ENCODE measurements at places on chromosomes 12 and 14.

DNA sequence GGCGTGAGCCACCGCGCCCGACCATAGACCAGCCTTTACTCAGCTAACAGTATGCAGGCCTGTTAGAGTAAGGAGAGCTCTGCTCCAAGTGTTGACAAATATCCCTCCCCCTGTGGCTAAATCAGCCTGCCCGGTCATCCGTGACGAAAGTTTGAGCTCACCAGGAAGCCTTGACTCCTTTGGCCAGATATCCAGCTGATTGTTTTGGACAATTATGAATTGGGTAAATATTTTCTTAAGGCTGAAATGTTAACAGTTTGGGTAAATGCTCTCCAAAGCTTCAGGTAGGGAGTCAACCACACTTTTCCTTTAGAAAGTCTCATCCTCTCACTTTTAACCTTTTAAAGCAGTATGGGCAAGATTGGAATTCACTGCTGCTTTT is 157.9 kb downstream of the PAWR start:
- DNase-seq: no peak

- no peak for DNase-seq
These were observed 54.4 kb upstream of the PLEKHG7 start for GRCh38 chr12:92648242-92649031.

DNA sequence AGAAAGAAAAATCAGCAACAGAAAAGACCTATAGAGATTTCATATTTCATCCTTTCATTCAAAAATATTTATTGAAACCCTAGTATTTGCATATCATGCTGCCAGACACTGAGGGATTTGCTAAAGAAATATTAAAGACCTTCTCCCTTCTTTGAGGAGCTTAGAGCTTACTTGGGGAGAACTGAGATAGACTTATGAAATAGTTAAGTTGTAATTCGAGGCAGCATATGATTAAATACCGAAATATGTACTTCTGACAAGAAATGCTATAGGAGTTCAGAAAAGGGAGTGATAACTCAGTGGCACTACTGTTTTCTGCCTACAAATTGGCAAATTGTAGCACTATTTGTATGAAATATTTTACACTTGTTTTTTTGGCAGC is 59.1 kb downstream of the PLXNC1 start:
- DNase-seq: no peak

DNA sequence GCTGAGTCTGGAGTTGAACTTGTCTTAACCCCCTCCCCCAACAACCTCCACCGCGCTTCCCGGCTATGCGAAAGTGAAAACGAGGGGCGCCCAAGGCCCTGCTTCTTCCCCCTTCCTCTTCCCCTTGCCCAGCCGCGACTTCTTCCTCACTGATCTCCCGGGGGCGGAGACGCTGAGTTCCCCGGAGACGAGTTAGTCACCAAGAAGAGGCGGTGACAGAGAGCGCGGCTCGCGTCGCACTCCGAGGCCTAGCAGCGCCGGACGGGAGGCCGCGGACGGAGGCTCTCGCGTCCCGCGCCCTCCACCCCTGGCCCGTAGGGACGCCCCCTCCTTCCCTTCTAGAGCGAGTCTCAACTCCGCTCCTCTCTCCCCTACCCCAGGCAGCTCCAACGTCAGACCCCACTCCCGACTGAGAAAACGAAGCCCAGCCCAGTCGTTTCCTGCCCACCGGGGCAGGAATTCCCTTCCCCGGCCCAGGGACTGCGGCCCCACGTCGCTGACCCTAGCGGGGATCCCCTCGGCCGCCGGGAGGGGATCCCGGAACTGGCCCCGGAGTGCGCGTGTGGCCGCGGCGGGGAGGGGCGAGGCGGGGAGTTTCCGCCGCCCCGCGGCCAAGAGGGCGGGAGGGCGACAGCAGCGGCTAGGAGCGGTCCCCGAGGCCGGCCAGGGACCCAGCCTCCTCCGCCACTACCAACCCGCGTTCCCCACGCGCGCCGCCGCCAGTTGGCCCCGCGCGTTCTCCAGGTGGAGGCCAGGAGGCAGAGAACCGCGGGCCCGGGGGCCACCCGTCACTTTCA is 1.4 kb downstream of the BAZ1A start:
- DNase-seq: peak; percentile 44

GRCh38 chr12:127657036-127657435 is 609.9 kb upstream of the TMEM132C start:
- peak; percentile 44 for DNase-seq

DNA sequence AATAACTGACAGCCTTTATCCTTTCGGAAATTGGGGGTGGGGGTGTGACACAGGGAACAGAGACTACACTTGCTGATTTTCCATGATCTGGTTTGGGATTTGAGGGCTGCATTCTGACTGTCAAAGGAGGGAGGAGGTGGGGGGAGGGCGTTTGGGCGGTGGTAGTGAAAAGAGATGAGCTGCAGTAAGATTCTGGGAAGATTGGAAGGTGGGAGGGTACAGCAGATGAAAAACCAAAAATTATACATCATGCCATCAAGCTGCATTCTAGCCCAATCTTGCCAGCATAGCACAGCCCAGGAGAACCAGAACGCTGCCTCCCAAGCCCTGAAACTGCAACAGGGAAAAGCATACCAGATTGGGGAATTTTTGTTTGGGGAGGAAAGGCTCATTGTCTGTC is 2.4 kb downstream of the RND1 start:
- DNase-seq: no peak

- DNase-seq: peak; percentile 8
These were observed 414.8 kb downstream of the SLC6A15 start for GRCh38 chr12:84497819-84498218.

DNA sequence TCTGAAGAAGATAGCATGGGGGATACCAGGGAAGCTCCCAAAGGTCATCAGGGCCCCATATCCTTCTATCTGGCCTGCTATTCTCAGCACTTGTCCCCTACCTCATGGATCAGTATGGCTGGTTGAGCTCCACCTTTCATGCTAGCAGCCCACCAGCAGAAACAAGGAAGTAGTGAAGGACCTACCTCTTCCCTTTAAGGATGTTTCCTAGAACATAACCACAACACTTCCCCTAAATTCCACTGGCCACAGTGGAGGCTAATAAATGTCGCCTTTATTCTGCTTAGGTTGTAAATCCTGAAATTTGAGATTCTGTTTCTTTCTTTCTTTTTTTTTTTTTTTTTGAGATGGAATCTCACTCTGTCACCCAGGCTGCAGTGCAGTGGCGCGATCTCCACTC is 128.6 kb upstream of the PARP11 start:
- DNase-seq: no peak

- no peak for DNase-seq
These were observed 10.0 kb downstream of the ANKRD9 start for GRCh38 chr14:102499401-102500157.

DNA sequence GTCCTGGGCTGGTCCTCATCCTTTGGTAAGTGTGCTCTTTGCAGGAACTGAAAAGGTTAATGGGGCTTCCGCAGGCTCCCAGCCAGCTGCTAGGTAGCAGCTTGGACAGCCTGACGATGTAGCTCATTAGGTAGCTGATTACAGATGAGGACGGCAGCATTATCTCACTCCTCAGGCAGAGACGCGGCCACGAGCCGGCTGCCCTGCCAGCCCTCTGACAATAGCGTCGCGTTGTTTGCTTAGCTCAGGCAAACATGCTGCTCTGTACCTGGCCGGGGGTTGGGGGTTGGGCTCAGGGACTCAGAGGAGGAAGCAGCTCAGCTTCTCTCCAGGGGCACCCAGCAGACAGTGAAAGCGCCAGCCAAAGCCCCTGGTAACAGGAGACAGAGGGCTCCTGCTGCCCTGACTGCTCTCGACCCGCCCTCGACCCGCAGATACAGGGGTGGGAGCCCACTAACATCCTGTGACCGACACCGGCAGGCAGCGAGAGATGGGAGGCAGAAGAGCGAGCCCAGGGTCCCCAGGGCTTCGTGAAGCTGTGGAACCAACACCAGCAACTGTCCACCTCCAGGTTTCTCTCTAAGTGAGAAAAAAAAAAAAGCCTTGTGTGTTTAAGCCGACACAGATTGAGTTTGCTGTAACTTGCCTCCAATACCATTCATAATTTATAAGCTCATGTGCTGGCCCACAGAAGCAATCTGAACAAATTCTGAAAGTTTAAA is 53.4 kb upstream of the DLK1 start:
- no peak for DNase-seq

- DNase-seq: no peak
These were observed 92.1 kb downstream of the STXBP6 start for GRCh38 chr14:24957814-24958213.

DNA sequence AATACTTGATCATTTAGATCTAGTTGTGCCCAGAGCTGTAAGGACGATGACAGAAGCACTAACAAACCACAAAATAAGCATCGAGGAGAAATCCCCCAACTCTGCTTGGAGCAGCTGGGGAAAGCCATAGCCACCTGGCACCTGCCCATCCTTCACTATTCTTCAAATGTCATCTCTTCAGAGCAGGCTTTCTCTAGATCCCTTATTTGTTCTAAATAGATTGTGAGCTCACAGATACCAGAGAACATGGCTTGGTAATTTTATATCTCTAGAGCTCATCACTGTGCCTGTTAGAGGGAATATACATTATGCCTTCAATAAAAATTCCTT is 50.9 kb downstream of the GRIP1 start:
- DNase-seq: no peak

DNA sequence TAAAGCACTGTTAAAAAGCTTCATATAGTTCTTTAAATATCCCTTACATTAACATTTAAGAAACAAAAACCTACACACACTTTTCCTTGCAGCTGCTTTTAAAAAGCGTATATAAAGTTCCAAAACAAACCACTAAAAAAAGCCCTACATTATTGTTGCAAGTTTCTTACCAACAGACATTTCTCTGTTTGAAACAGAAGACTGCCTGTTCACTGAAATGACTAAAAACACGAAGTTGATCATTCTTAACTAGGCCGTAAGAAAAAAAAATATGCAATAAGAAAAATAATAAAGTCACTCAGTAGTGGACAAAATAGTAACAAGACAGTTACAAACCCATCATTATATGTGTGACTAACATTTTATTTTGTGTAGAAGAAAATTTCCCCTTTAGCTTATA is 37.3 kb downstream of the KIF21A start:
- no peak for DNase-seq

GRCh38 chr12:104585448-104586055 is 128.8 kb downstream of the CHST11 start:
- DNase-seq: no peak

GRCh38 chr12:55716582-55716957 is 724 bp downstream of the BLOC1S1 start:
- no peak for DNase-seq

DNA sequence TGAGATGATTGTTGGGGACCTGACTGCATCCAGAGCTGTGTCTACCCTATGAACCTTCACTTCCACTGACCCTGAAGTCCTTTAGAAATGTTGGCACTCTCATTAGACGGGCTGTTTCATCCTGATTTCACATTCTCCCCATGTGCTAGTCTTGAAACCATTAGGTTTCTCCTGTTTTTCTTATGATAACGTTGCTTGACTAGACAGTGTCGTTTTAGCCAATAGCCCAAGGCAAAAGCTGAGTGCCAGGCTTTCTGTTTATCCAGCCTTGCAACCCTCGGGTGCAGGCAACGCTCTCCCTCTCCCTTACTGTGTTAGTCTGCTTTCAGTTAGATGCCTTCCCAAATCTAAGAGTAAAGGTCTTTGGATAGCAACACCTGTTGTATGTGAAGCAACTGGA is 30.1 kb downstream of the DACT1 start:
- DNase-seq: no peak

DNA sequence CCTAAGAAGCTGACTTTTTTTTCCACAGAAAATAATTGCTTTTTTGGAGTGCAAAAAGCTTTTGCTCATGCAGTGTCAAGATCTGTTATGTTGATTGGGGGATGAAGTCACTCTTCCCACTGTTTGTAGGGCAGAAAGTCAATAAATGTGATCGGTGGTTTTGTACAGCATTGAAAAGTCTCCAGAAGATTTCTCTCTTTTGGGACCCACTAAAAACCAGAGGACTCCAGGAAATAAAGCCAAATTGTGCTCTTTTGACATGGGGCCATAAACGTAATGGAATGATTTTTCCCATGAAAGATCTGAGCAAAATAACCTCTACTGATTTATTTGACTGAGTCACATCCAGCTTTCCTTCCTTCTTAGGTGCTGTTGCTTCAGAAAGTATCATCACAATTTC is 122.5 kb downstream of the SNAPC1 start:
- DNase-seq: no peak

DNA sequence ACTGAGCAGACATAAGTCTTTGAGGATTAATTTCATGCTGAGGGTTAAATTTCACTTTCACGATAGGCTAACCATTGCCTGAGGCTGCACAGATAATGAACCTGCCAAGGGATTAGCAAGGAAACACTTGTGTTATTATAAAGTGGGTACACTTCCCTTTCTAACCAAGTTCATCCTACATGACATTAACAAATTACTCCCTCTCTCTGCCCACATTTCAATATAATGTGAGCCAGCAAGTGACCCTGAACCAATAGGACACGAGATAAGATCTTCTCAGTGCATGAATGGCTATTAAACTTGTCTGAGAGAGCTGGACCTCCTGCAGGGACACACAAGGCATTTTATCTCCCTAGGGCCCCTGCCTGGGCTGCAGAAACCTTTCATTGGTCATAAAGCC is 173.5 kb downstream of the PAX9 start:
- DNase-seq: no peak

DNA sequence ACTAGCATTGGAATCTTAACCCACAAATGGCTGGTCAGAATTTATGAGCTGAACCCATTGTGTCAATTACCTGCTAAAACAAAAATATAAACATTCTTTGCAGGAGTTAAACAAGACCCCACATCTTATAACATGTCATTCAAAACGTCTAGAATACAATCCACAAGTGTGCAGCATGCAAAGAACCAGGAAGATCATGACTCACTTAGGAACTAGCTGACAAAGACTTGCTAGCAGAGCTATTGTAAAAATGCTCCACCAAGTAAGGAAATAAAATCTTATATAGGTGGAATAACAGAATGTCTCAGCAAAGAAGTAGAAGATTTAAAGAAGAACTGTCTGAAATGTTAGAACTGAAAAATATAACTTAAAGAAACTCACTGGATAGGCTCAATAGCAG is 26.5 kb upstream of the POC1B start:
- no peak for DNase-seq

GRCh38 chr14:55288439-55288838 is 17.2 kb downstream of the FBXO34 start:
- DNase-seq: no peak

GRCh38 chr14:89178376-89178775 is 238.7 kb downstream of the FOXN3 start:
- no peak for DNase-seq

- DNase-seq: no peak
These were observed 100.3 kb upstream of the RAP1B start for GRCh38 chr12:68510397-68510796.

DNA sequence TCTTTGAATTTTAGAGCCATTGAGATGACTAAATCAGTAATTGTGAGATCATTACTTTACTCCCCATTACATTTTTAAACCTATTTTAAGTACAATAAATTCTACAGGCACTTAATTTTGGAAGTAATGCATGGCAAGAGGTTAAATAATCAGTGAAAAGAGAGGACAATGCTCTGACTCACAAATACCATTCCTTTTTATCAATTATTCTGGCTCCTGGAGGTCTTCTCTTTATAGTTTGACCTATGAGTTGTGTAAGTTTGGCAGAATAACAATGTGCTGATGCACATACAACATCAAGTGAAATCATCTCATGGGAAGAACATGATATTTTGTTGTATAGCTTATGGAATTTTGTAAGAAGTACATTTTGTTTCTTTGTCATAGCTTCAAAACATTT is 166.7 kb downstream of the TMTC3 start:
- DNase-seq: peak; percentile 89
